ENCODE measurements at places on chromosomes 2 and 18. TPM values are rescaled to one million over a fixed set of nuclear protein-coding genes. Genes with fewer than 3 reads are reported as not detected.

CHRND gene
- 0.11 TPM for total RNA-seq

IL18RAP gene
- 0.70 TPM for total RNA-seq

REEP1 gene
- total RNA-seq, result 21.7 TPM

ARHGAP28 gene
- 2.1 TPM for total RNA-seq

ELOA2 gene
- total RNA-seq, result not detected

SCN2A gene
- total RNA-seq, result 0.13 TPM

PKDCC gene
- total RNA-seq, result 74.7 TPM

RBM43 gene
- 1.5 TPM for total RNA-seq

SNED1 gene
- 9.7 TPM for total RNA-seq

SCG2 gene
- total RNA-seq, result 0.97 TPM

ASTL gene
- total RNA-seq, result not detected

CEP192 gene
- total RNA-seq, result 28.5 TPM

IL1F10 gene
- total RNA-seq, result not detected

OST4 gene
- total RNA-seq, result 339 TPM

FANCL gene
- 11.4 TPM for total RNA-seq

All from cardiac septum (tissue), 1 donor.